Activated naive CD8-positive, alpha-beta T cell treated with anti-CD3 and anti-CD28 coated beads for 36 hours (primary cell): ENCODE measurements at places on chromosomes 5 and 9.

DNA sequence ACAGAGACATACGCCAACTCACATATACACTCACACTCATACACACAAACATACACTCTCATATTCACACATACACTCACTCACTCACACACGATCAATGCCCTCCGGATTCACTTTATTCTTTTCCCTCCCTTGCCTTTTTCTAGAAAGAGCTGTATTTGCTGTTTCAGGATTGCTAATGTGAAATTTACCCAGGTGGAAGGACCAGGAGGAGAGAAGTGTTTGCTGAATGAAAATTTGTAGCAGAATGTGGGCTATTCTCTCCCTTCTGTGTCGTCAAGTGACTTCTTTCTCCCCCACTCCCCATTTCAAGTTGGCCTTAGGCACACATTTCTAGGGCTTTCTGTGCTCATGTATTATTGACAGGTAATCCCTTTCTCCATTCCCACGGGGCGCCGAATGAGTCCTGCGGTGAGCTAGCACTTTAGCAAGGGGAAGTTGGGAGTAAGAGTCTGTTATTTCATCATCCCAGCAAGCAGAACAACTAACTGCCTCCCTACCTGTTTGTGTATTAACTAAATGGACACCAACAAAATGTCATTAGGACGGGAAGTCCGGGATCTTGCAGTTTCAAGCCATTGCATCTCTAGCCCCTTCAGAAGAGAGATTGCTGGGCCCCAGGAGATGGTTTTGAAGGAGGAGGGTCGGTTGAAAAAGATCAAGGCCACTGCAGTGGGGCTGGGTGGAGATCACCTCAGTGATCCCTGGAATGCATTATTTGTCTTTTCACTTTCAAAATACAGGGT is 97.1 kb upstream of the TAF11L2 start:
- no peak for DNase-seq

DNA sequence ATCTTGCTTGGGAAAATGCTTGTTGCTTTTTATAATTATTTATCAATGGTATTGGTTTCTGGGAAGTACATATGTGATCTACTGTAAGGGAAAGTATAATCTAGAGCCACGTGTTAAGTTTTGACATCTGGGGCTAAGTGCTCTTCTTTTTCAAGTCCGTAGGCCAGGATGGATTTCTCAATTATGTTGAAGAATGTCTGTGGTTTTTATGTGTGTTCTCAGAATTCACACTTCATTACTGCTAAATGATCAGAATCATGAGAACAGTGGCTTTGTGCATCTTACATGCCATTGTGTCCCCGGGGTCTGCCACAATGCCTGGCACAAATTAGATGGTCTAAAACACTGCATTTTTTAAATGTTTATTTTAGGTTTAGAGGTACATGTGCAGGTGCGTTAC is 14.5 kb upstream of the AUH start:
- DNase-seq: no peak

DNA sequence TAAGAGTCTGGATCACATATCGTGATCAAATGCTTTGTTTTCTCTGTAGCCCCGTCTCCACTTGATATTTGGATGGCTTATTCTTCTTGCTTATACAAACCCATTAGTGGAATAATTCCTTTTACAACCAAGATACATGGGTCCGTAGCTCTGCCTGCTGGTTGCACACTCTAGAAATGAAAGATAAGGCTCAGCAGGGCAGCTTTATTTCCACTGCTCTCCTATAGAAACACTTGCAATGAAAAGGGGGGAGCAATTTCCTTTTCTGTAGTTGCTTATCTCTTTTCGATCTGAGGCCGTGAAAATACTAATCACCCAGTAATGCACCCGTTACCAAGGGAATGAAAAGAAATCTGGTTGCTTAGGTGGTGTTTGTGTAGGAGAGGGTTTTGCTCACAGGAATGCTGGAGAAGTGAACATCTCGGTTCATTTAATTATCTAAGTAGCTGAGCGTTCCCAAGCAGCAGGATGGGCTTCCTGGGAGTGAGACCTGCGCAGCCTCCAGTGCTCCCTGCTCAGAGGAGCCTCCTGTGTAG is 131.7 kb downstream of the ADAMTS16 start:
- no peak for DNase-seq

DNA sequence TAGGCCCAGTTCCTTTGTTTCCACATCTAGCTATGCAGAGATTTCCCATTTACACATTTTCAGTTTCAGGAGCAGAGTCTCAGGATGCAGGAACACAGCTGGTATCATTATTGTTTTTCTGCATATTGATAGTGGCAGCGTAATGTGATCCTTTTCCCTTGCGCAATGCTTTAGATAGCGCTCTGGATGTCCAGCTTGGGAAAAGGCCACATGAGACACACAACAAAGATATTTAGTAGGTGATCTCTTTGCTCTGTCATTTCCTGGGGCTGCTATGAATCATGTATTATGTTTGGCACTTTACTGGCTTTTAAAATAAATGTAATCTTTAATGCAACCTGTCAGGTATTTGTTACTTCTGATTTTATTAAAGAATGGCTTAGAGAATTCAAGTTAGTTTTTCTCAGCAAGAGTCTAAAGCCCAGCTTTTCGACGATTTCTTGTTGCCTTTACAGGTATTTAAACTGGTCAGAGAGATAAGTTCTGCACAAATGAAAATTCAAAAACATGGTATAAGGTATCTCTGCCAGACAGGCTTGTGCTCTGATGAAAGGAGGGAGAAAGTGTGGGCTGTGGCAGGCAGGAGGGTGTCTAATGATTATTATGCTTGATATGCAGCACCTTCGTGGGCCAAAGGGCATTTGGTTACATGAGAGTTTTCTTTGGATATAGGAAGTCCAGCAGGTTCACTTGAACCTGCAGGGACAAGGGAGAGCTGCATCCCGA is 42.2 kb downstream of the PTTG1 start:
- no peak for DNase-seq

DNA sequence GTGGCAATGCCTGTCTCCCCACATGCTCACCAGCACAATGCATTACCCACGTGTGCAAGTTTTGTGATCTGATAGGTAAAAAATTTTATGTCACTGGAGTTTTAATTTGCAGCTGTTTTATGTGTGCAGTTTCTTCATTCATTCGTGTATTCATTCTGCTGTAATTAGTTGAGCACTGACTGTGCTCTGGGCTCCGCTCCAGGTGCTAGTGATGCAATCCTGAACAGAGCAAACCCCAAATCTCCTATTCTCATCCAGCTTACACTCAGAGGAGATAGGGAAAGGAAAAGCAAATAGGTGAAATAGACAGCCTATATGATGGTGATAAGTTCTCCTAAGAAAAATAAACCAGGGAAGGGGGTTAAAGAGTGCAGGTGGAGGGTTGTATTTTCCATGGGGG is 148.4 kb downstream of the TENT4A start:
- DNase-seq: no peak

DNA sequence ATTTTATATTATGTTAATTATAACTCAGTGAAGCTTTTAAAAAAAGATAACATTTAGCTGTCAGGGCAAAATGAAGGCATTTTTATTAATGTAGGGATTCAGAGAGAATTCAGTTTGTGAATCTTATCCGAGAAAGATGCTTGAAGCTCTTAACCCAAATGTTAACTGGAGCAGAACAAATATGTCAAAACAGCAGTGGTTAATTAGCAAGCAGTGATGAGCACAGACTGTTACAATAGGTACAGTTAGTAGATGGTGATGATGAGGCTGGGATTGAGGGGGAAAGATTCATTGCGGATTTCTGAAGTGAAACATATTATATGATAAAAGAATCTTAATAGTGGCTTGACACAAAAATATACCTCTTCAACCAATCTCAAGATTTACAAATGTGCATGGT is 356.7 kb downstream of the DIRAS2 start:
- DNase-seq: no peak
